ENCODE measurements at places on chromosomes 5 and 9.

GRCh38 chr9:34177593-34178435 is 1.0 kb upstream of the UBAP1 start:
- no peak for DNase-seq

GRCh38 chr5:135977375-135977928 is 22.7 kb upstream of the LECT2 start:
- DNase-seq, result peak; percentile 79

DNA sequence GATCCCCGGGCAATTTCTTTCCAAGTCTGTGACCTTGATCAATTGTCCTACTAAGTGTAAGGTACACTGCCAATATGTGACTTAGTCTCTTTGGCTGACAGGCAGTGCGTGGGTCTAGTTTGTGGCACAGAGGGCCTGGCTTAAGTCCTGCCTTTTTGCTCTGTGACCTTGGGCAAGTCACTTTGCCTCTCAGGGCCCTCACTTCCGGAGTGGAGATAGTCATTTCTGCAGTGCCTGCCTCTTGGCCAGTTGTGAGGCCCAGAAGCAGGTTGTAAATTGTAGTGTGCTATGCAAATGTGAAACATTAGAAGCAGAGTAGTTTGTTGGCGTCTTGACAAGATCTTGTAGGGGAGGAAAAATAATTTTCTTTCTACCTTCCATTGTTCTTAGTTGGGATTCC is 39.0 kb downstream of the KIF4B start:
- DNase-seq, result no peak

GRCh38 chr9:88266416-88266815 is 121.8 kb upstream of the SPIN1 start:
- no peak for DNase-seq

- DNase-seq, result no peak
Measured at GRCh38 chr9:12777121-12778022, 2.6 kb downstream of the LURAP1L start.

DNA sequence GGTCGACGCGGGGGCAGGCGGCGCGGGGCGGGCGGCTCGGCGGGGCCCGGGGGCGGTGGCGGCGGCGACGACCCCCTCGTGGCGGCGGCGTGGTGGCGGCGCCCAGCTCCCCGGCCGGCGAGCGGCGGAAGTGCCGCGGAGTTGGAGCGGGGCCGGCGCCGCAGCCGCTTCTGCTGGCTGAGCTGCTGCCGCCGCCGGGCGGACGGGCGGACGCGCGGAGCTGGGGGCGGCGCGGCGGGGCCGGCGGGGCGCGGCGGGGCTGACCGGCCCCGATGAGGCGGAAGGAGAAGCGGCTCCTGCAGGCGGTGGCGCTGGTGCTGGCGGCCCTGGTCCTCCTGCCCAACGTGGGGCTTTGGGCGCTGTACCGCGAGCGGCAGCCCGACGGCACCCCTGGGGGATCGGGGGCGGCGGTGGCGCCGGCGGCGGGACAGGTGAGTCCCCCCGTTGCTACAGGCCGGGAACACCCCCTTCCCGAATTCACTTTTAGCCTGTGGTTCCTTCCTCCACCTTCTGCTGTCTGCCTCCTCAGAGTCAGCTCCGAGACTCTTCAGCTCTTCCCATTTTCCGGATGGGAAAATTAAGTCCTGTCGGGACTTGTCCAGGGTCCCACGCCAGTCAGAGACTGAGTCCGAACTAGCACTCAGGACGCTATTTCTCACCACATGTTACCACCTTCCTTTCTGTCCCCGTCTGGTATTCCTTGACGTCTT is at the start of gene GALNT10:
Gene GALNT10 (plus strand): TSS at position 139 of the 710 bp plus-strand sequence. CDS start 134 bp downstream, at position 273.
- DNase-seq, result peak; percentile 78

GRCh38 chr9:133643978-133644760 is 8.0 kb downstream of the DBH start:
- DNase-seq, result no peak

DNA sequence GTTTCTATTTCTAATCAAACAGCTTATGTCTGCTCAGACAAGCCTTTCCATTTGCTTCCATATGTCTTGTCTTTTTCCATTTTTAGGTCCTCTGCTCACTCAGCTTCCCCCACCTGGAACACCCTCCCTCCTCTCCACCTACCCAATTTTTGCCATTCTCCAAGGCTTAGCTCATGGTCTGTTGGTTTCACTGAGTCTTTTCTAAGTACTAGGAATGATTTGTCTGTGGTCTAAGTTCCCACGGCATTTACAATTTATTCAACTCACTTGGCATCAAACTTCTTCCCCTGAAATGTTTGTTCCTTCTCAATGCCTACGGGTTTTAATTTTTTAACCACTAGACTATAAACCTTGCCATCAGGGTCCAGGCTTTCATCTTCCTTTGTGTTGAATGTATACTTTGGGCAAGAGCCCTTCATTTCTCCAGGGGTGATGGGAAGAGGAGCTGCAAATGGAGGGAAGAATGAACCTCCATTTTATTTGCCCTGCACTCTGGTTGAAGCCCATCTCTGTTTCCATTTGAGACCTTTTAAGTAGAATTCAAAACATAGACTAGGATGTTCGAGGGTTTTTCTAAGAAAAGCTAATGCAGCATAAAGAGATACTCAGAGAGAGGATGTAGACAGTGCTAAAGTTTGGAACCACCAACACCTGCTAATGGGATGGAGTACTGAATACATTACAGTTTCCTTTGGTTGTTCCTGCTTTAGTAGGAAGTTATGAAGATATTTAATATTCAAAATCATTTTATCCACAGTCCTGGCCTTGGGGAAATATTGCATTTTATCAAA is 104.0 kb downstream of the PTTG1 start:
- DNase-seq, result no peak

DNA sequence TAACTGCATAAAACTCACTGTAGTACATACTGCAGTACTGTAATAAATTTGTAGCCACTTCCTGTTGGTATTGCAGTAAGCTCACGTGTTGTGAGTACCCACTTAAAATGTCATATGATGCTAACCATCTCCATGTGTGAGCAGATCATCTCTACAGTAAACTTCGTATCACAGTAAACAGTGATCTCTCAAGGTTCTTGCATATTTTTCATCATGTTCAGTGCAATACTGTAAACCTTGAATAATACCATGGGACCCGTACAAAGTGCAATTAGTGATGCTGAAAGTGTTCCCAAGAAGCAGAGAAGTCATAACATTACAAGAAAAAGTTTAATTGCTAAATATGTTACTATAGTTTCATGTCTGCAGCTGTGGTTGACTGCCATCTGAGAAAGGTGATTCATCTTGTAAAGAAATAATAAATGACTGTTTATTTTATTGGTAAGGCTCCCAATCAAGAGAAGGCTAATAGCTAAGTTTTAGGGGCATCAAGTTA is 253.8 kb upstream of the POU5F2 start:
- DNase-seq, result no peak

DNA sequence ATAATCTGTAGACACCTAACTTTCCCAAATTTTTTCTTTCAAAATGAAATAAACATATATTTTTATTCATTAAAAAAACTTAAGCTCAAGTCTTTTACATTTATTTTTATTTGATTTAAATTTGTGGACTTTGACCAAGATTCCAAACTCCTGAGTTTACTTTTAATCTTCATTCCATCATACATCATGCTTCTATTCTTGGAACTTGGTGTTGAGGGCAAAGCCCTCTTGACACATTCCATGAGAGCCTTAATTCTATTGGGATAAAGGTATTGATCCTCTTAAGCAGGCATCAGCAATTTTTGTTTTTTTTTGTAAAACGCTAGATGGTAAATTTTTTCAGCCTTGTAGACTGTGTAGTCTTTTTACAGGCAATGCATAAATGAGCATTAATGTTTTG is 53.6 kb downstream of the FBXO4 start:
- no peak for DNase-seq

DNA sequence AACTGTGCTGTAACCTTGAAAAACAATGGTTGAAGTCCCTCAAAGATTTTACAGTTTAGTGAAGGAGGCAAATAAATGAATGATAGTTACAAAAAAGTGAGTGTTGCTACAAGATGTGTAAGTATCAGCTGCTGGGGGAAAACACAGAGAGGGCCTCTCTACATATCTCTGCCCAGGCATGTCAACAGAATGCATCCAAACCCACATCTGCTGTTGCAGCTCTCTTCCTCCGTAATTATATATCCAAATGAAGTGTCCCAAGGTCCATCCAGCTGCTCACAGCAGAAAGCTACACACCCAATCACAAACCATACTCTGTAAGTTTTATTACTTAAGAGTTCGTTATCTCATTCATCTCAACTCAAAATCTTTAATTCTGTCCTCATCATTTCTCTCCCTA is 584.6 kb downstream of the ANXA1 start:
- no peak for DNase-seq

DNA sequence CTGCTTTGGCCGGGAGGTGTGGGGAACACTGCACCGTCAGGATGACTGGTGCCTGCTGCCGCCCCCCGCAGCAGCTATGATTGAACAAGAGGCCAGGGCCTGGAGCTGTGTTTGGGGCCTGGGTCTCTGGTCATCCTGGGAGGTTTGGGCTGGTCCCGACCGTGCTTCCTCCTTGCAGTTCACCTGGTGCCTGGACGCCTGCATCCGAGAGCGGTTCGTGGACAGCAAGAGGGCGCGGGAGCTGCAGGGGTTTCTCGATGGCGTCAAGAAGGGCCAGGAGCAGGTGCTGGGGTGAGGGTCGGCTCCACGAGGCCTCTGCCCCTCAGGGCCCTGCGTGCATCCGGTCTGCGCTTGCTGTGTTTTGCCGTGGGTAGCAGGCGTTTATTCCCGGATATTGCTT is 8.9 kb downstream of the NELFB start:
- no peak for DNase-seq

GRCh38 chr9:27310582-27310981 is 13.6 kb upstream of the EQTN start:
- no peak for DNase-seq
